Cardiac septum (tissue), 1 donor: ENCODE measurements at places on chromosomes 16 and 17.
A peak's percentile ranks its signal among the peaks of the same experiment; 100 is the strongest.

DNA sequence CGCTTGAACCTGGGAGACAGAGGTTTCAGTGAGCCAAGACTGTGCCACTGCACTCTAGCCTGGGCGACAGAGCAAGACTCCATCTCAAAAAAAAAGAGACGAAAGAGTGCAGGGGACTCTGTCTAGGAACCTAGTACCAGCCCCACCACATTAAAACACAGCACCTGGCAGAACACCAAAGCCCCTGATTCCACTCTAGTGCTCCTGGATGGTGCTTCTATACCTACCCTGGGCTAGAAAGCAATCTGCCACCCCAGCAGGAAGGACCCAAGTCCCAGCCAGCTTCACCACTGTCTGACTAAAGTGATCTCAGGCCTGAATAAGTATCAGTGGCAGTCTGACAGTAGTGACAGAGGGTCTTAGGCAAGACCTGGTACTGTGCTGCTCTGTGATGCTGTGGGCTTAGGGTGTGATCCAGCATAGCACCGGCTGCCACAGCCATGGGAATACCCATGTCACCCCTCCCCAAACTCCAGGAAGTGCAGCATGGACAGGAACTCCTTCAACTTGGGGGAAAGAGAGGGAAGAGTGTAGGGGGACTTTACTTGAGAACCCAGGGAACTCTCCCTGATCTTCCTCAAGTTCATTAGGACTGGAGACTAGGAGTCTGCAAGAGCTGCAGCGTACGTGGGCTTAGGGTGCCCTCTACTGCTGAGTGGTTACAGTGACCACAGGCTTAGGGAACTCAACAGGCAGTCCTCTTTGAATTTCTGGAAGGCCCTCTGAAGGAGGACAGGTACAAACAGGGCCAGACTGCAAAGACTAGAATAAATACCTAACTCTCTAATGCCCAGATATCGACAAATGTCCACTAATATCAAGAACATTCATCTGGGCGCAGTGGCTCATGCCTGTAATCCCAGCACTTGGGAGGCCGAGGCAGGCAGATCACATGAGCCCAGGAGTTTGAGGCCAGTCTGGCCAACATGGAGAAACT is 30.0 kb upstream of the RNF43 start:
- DNase-seq = peak; percentile 78

- peak; percentile 51 for DNase-seq
Measured at GRCh38 chr17:36509272-36509985, 22.9 kb downstream of the ZNHIT3 start.

DNA sequence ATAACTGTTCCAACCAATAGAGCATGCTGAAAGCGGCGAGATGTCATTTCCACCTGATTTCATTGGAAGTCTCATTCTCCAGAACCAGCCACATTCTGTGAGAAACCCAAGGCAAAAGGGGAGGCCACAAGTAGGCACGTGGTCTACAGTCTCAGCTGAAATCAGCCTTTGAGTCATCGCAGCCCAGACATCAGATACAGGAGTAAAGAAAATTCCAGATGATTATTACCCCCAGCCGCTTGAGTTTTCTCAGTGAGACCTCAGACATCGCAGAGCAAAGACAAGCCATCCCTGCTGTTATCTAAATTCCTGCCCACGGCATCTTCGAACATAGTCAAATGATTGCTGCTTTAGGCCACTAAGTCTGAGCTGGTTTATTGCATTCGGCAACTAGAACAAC is 23.1 kb downstream of the STAT3 start:
- DNase-seq = no peak

DNA sequence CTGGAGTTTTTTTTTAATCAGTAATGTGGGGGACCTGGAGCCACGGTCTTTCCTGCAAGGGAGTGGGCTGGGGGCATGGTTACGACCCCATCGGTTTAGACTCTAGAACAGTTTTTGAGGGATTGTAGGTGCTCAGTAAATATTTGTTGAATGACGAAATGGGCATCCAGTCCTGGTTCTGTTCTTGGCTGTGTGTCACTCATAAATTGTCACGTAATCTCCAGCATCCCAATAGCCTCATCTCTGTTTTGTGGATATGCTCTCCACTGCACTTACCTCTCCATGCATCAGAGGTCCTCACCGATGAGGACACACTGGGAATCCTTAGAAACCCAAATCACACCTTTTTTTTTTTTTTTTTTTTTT is 497 bp upstream of the SLC38A7 start:
- no peak for DNase-seq

GRCh38 chr16:84795329-84796053 is 24.3 kb upstream of the CRISPLD2 start:
- DNase-seq = no peak

DNA sequence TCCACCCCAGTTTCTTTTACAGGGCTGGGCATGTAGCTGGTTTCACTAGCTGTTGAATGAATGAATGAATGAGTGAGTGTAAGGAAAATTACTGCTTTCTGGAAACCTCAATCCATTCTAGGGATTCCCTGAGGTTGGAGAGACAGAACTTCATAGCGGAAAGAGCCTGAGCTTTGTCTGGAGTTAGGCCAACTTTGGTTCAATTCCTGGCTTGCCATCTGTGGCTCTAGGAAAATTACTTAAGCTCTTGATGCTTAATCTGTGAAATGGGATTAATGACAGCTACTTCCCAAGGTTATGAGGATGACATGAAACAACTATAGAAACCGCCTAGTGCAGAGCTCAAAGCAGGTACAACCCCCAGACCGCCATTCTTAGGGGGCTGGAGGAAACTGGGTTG is 76.3 kb upstream of the AXIN2 start:
- no peak for DNase-seq

GRCh38 chr16:16863672-16864071 is 484.7 kb downstream of the NPIPA7 start:
- no peak for DNase-seq

DNA sequence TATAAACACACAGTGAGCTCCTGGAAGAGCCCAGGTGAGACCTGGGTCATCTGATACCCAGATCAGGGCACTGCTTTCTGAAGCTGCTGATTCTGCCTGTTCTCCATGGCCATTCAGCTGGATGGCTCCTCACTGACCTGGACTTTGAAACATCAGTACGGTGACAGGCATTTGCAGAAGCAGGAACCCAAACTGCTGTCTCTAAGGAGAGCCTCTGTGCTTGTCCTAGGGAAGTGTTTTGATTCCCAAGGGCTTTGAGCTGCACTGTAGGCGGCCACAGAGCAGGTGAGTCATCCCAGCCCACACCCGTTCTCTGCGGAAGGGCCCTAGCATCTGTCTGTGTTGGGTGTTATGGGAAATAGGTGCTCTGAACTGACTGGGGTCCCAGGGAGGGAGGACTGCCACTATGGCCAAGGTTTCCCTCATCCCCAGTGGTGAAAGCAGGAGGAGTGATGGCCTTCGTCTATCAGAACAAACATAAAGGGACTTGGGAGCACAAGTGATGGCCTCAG is 60.7 kb upstream of the ADCY9 start:
- DNase-seq = no peak
